ENCODE measurements at places on chromosomes 4 and X.
A peak's percentile ranks its signal among the peaks of the same experiment; 100 is the strongest.

DNA sequence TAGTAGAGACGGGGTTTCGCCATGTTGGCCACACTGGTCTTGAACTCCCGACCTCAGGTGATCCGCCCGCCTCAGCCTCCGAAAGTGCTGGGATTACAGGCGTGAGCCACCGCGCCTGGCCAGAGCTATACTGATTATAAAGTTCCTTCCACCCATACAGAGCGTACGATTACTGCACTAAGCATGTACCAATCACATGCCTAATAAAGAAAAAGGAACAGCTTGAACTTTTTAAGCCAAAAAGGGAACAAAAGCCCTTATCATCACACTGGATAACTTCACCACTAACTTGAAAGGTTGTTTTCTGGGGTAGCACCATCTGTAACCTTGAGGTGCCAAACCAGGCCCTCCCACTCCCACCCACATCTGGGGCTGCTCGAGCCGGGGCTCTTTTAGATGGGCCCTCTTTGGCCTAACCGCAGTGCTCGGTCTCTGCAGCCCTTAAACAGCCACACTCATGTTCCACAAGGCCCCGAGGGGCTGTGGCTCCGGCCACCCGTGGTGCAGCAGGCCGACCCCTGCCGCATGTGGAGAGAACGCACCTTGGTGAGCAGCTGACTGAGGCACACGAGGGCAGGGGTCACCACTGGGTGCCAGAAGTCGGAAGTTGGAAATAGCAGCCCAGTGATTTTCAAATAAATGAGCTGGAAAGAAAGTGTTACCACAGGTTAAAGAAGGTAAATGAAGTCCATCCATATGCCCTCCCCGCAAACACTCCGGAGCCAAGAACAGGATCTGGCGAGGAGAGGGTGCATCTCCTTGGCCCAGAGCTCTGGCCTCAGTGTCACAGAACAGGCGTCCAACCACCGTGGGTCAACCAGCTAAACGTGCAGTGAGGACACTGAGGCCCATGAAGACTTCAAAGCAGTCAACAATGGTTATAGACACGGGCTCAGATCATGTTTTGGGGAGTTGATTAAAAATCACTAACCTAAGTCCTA is 18.4 kb downstream of the NOP14 start:
- no peak for DNase-seq

DNA sequence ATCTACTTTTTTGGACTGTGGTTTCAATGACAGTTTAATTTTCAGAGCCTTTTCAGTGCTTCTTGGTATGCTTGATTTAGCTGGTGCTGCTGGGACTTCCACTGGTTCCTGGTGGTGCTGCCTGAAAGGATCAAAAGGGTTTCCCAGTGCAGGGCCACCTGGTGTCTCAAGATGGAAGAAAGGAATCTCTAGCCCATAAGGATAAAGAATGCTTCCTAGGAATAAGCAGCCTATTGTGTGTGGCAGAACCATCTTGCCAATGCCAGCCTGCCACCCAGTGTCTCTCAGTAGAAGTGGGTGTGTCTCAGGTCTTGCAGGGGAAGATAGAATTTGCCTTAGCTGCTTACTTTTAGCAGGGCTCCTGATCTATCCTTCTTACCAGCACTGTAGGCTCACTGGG is 15.0 kb upstream of the RAI2 start:
- no peak for DNase-seq

GRCh38 chr4:184032091-184032490 is 127.0 kb downstream of the STOX2 start:
- DNase-seq: no peak

- no peak for DNase-seq
These were observed 549 bp upstream of the GLRB start for GRCh38 chr4:157075401-157075800.

DNA sequence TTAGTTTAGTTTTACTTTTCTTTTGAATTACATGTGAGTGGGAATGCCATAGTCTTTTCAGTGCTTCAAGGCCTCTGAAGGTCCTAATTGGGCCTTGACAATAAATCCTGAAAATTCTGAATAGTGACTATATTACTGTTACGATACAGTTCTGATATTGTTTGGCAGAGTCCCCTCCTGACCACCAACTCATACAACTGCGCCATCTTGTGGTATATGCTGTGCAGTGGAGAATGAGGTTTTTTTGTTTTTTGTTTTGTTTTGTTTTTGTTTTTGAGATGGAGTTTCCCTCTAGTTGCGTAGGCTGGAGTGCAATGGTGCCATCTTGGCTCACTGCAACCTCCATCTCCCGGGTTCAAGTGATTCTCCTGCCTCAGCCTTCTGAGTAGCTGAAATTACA is 56.6 kb upstream of the CHRDL1 start:
- no peak for DNase-seq

GRCh38 chr4:1574601-1575417 is 109.3 kb downstream of the FAM53A start:
- DNase-seq: no peak

- peak; percentile 93 for DNase-seq
These were observed 123.4 kb downstream of the SPCS3 start for GRCh38 chr4:176443117-176443516.

DNA sequence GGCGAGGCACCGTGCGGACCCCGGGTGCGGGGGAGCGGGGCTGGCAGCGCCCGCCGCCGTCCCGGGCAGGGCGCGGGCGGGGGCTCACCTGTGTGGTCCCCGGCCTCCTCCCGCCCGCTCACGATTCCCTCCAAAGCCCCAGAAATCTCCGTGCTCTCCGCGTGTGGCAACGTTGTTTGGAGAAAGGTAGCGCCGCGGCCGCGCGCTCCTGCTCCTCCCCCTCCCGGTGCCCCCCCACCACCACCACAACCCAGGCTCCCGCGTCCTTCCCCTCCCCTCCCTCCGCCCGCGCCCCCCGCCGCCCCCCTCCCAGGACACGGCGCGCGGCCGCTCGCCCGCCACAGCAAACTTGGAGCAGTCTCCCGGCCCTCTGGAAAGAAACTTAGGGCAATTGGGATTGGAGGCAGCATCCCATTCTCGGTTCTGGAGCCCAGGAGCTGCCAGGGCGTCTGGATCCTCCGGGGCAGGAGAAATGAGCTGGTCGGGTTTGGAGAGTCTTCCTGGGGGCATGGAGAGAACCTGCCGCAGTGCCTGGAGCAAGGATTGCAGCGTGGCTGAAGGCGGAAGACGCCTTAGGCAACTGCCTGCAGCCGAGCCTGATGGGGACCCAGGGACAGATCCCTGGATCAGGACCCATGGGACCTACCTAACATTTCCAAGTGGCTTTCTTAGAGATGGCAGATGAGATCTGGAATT is 855 bp downstream of the KLF3 start:
- DNase-seq: peak; percentile 63

GRCh38 chr4:102574317-102574716 is 73.2 kb downstream of the NFKB1 start:
- peak; percentile 60 for DNase-seq
